Posterior cingulate gyrus (tissue), 11 donors: ENCODE measurements at places on chromosomes 4 and X.
A peak's percentile ranks its signal among the peaks of the same experiment; 100 is the strongest.

- peak; percentile 91 for DNase-seq
Observed at GRCh38 chr4:24730256-24731001, 64.9 kb upstream of the SOD3 start.

GRCh38 chr4:74291471-74291870 lies 16.8 kb upstream of the EPGN start:
- DNase-seq = no peak

- DNase-seq = no peak
Observed at GRCh38 chrX:21374994-21375707, 933 bp downstream of the CNKSR2 start.

GRCh38 chr4:48578132-48578968 lies 88.3 kb downstream of the ZAR1 start:
- DNase-seq = no peak

GRCh38 chrX:109856974-109857373 lies 123.9 kb upstream of the ACSL4 start:
- DNase-seq = no peak

- DNase-seq = no peak
Observed at GRCh38 chr4:12118651-12119213, 690.0 kb upstream of the HS3ST1 start.

DNA sequence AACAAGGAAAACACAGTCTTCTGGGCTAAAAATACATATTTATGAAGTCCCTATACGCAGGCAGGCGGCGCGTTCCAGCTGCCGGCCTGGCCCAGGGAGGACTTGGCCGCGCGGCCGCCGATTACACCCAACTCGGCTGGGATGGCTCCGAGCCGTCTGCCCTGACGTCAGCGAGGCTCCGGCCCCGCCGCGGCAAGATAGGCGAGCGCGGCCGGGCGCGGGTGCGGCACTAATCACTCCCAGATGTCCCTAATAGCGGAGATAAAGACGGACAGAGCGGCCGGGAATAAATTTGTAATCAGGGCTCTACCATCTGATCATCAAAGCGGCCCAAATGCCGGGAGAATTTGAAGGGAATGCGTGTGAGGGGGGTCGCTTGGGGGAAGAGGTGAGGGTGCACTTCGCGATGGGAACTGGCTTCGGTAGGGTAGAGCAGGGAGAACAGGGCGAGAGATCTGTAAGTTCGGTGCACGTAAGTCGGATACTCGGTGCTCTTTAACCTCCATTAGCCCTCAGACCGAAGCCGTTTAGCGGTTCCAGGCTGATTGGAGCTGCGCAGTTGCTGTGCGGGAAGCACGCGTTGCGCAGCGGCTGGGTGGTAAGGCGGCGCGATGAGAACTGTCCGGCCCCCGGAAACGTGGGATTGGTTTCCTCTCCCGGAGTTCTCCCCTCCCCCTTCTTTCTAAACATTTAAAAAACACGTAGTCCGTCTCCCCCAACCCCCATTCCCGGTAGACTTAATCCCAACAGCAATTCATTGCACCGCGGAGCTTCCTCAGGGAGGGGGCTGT lies 7.7 kb downstream of the HAND2 start:
- DNase-seq = peak; percentile 74

DNA sequence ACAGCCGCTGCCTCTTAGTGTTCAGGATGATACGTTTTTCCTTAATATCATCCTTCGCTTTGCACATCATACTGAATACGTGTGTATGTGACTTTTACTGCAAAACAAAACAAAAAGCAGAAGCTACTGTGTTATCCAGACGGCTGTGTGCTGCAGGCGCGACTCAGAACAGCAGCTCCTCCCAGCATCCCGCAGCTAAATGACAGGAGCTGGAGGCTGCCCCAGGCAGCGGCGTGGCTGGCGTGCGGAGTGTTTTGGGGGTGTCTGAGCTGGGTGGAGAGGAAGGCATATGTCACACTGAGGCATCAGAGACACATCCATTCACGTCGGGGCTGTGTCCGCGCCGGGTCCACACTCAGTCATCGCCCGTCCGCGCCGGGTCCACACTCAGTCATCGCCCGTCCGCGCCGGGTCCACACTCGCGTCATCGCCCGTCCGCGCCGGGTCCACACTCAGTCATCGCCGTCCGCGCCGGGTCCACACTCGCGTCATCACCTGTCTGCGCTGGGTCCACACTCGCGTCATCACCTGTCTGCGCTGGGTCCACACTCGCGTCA lies 16.6 kb downstream of the PCGF3 start:
- no peak for DNase-seq

DNA sequence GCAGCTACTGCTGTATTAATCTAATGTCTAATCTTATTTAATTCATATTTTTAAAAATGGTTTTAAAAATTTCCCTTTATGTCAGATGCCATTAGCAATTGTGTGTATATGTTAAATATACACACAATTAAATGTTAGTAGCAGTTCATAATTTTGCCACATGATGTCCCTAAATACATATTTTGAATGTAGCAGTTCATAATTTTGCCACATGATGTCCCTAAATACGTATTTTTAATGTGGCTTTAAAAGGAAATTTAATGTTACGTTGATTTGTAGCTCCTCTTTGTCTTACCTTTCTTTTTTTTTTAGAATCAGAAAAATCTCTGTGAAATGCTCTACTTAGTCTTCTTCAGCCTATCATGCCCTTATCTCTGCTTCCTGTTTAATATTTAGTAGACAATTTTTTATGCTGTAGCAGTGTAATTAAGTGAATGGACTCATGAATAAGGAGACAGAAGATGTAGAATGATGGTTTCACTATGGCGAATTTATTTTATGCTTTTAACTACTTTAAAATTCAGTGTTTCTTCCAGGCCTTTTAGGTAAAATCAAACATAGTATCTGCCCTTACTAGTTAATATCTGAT lies 26.1 kb downstream of the RBM46 start:
- DNase-seq = no peak

DNA sequence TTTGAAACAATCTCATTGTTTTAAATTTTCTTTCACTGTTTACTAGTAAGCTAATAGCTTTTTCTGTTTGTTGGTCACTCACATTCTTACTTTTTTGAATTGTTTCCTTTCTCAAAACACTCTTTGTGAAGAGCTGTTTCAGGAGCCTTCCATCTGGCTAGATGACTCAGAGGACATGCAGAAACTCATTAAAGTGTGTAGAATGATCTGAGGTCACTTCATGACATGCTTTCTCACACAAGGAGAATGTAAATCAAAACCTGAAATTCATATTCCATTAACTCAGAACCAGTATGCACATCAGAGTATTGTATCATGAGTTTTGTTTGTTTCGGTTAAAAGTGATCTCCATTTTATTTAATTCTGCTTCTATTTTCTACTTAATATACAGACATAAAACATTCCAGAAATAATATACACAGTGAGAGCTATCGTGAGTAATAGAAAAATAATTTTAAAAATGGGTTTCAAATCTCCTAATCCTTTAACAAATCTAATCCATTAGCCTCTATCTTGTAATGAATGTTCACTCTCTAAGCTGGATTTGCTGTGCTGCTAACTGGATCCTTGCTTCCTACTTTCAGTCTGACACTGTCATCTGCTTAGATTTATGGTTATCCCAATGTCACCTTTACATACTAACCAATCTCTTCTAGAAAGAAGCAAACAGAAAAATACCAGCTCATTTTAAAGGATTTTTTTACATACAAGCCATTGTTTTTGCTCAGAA lies 449.6 kb downstream of the FSTL5 start:
- no peak for DNase-seq

- DNase-seq = no peak
Observed at GRCh38 chr4:163492951-163493504, 1.5 kb upstream of the TMA16 start.

- no peak for DNase-seq
Observed at GRCh38 chrX:40260146-40260747, 162.5 kb upstream of the BCOR start.

DNA sequence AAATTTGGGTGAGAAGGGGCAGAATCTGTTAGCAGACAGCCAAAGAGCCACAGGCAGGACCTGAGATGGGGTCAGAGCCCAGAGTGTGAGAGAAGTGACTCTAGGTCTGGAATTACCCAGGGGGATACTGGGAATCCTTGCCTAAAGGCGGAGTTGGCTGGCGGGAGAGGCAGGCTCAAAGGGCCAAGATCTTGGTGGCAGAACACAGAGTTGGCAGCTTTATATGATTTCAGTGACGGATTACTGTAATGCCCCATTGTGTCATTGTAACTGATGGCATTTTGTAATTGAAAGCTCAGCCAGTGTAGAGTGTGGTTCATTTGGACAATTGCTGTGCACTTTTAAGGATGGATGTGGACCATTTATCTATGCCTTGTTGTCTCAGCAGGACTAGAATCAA lies 77.3 kb downstream of the SMIM20 start:
- no peak for DNase-seq

DNA sequence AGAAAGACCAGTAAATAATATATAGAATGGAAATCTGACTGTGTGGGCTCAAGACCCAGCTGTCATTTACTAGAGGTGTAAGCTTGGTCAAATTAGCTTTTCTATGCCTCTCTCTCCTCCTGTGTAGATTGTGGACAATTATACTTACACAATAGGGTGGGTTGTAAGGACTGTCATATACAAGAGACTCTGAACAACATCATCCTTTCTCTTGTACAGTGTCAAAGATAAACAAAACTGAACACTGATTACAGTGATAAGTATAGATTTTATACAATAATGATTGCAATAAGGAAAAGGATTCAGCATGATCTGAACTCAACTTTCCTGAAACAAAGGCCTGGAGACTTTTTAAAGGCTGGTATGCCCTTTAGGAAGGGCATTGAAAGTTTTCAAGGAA lies 429.2 kb upstream of the HS3ST1 start:
- DNase-seq = no peak

DNA sequence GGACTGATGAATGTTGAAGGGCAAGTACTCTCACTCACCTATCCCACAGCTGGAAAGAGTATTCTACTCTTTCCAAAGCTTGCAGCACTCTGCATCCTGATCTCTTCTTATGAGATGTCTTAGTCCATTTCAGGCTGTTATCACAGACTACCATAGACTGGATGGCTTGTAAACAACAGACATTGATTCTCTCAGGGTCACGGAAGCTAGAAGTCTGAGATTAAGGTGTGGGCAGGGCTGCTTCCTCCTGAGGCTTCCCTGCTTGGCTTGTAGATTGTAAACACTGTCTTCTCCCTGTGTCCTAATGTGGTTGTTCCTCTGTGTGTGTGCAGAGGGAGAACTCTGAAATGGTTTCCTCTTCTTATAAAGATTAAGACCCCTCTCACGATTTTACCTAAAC lies 131.2 kb downstream of the MXRA5 start:
- no peak for DNase-seq

DNA sequence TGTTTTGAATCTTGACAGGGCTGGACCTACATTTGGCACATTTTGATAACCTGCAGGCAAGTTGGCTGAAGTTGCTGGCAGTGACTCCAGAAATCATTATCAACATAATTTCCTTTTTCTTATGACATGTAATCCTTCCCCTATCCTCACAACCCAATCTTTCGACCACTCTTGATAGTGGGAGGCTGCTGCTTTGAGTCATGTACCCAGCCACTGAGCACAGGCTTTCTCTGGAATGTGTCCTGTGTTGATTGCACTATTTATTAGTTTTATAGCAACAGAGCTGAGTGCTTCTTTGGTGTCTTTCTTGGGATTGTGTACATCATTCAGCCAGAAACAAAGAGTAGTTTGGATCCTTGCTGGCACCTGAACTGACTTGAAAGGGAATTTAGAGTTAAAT lies 183.1 kb upstream of the LEF1 start:
- DNase-seq = no peak

DNA sequence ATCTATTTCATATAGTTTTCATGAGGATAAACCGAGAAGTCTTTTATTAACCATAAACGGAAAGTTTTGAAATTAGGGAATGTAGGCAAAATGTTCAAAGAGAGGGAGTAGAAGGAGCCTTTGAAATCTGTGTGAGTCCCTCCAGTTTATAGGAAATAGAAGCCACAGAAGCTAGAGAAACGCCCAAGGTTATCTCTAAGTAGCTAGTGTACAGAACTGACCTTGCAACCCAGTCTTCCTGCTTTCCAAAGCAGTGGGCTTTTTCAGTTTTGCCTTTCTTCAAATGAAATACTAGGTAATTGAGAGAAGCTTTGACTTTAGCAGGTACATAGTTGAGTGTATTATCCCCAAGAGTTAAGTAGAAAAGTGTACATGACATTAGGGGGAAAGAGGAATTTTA lies 39.4 kb downstream of the STIM2 start:
- DNase-seq = no peak

- DNase-seq = peak; percentile 96
Observed at GRCh38 chrX:110317820-110318663, at the start of gene AMMECR1. TSS of gene AMMECR1 (minus strand) at chrX:110318085. CDS start at chrX:110318071, 14 bp downstream.

DNA sequence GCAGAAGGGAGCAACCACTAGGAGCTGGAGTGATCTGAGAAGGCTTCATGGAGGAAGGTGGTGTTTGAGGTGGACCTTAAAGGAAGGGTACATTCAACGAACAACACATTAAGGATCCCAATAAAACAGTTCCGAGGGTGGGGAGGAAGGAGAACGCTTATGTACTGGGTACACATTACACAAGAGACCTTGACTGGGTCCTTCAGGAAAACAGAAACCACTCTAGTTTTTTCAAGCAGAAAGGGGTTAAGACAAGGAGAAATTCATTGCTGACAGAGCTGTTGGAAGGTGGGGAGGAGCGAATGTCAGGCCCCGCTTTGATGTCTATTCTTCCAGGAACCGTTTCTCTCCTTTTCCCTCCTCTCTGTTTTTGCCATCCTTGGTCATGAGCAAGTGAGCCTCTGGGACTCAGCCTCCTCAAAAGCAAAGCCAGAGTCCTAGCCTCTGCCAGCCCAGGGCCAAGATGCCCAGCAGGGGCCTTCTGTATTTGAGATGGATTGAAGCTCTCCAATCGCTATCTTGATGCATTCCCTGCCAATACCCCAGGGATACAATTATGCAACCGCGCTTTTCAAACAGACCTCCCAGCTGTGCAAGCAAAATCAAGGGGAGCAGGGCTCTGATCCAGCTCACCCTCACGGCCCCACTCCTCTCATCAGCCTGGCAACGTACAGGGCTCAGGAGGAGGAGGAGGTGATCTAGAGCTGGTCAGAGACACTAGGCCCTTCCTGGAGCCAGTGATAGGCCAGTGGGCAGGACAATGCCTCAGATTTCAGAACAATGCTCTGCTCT lies 48.4 kb downstream of the ZBTB49 start:
- DNase-seq = no peak

DNA sequence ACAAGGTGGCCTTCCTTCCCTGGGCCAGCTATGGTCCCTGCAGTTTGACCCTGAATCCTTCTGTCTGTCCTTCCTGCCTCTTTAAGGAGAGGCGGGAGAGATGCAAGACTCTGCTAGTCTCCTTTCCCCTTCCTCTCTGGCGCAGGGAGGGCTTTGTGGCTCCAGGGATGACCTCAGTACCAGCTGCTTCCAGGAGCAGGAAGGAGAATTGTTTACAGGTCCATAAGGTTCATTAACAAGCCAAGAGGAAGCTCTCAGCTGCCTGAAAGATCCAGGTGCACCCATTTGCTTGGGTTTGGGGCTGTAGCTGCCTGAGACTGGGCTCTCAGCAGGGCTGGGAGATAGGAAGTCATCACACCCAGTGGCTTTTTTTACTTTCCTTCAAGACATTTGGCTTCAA lies 4.0 kb upstream of the FATE1 start:
- no peak for DNase-seq

- peak; percentile 15 for DNase-seq
Observed at GRCh38 chr4:75919920-75920319, 17.7 kb upstream of the PPEF2 start.
